ENCODE measurements at places on chromosomes 4 and X.
A peak's percentile ranks its signal among the peaks of the same experiment; 100 is the strongest.

GRCh38 chrX:88560673-88561330 is 186.2 kb upstream of the CPXCR1 start:
- DNase-seq = no peak

GRCh38 chr4:139887962-139888735 is 222.5 kb downstream of the MGST2 start:
- no peak for DNase-seq

- DNase-seq = no peak
Observed at GRCh38 chr4:81621490-81621889, 149.8 kb upstream of the RASGEF1B start.

DNA sequence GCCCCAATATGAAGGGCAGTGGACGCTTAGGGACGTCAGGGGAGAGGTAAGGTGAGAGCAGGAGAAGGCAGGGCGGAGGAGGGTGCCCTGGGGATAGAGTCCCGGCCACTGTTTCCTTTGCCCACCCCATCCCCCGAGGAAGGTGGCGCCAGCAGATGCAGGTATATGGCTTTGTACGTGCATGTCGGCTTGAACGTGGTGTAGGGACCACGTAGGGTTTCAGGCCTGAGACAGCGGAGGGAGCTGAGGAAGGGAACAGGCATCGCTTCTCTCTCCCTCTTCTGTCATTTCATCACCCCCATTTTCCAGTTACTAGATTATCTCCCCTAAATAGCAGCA is 97.9 kb downstream of the PHKA2 start:
- no peak for DNase-seq

DNA sequence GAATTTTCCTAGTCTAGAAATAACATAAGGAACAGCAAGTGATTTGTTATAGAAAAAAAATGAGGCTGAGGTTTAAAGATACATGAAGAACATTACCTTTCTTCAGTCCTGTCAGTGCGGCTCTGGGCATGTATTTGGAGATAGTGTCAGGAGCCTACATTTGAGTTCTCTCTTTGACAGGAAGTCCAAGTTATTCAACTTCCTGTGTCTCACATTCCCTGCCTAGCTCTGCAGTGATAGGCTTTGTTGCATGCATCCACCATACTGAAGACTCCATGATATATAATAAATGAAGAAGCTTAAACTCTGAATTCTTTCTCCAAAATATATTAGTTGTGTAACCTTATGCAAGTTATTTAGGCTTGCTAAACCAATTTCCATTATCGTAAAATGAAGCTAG is 148.7 kb downstream of the RELL1 start:
- no peak for DNase-seq

- no peak for DNase-seq
Observed at GRCh38 chr4:86876894-86877685, 15.1 kb downstream of the C4orf36 start.

GRCh38 chrX:15566244-15566643 is 34.5 kb downstream of the ACE2 start:
- no peak for DNase-seq

DNA sequence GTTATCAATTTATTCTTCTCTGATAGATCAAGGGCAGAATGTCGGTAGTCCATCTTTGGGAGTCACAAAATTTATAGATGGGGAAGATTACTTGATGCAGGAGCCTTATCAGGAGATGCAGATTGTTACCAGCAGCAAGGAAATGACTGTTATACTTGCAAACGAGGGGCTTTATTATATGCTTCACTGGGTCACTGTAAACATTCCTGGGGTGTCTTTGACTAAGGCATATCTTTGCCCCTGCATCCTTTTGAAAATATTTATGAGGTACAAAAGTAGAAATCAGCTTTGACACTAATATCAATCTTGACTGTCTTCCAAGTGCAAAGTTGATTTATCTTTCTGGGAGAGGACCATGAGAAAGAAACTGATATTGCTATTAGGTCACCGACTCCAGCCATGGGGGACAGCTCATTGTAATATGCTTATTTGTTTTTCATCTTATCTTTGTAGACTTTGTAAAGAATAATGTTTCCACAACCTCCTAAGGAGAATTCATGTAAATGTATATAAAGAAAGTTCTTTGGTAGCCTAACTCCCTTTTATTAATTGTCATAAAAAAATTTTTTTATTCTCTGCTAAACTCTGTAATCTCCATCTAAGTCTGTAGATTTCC is 177.3 kb upstream of the EMCN start:
- no peak for DNase-seq

GRCh38 chrX:57329008-57329407 is 42.5 kb downstream of the FAAH2 start:
- DNase-seq = no peak

DNA sequence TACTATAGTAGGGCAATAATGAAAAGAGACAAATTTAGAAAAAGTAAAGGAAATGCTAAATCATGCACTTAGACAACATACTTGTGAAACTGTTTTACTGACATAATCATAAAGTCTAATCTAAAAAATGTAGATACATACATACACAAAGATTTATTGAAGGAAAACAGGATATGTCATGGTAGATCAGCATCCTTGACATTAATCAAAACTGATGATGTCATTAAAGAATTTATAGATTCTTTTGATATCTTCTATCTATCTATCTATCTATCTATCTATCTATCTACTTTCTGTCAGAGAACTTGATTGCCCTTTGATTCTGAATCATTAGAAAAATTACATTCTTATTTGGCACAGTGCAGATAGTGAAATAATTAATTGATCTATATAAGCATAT is 311.3 kb downstream of the CCSER1 start:
- no peak for DNase-seq

DNA sequence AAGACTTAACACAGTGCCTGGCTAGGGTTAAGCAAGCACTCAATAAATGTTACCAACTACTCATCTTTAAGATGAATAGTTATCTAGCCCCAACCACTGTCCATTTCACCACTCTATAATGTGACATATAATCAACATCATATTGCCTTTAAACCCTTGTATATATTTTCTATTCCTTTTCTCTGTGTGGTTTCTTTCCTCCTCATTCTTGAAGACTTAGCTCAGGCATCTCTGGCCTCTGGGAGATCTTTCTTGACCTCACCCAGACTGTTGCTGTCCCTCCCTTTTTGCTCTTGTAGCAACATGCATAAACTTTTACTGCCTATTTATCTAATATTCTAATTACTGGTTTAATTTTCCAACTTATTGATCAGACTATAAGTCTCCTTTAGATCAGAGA is 249.9 kb upstream of the MAB21L2 start:
- no peak for DNase-seq

GRCh38 chr4:86043755-86044592 is 315.9 kb downstream of the MAPK10 start:
- DNase-seq = peak; percentile 30

GRCh38 chr4:4555916-4556315 is 14.1 kb upstream of the STX18 start:
- no peak for DNase-seq

GRCh38 chrX:9336456-9336855 is 128.4 kb upstream of the TBL1X start:
- DNase-seq = no peak

GRCh38 chr4:7719354-7720174 is 220.1 kb downstream of the AFAP1 start:
- DNase-seq = no peak

- peak; percentile 38 for DNase-seq
Observed at GRCh38 chr4:93764639-93765246, 63.8 kb upstream of the ATOH1 start.

- no peak for DNase-seq
Observed at GRCh38 chr4:114807357-114807756, 208.8 kb downstream of the UGT8 start.

GRCh38 chrX:76172325-76172893 is 453 bp upstream of the PBDC1 start:
- no peak for DNase-seq

- DNase-seq = no peak
Observed at GRCh38 chr4:89316211-89316610, 8.6 kb upstream of the GPRIN3 start.

- no peak for DNase-seq
Observed at GRCh38 chr4:75723163-75724065, 963 bp upstream of the USO1 start.

DNA sequence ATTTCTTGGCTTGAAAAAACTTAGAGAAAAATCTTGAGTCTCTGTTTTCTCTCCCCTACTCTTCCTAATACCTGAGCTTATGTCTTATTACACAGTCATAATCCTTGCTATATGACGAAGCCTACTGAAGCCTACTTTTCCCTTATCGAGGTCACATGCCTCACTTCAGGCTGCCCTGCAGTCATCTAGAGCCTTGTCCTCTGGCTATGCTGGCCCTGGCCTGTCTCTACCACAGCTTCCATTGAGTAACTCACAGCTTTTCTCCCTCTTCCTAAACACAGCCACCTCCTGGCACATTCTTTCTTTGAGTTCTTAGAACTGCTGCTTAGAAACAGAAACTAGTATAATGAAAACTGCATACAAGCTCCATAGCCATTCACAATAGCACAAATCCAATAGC is 1698.3 kb downstream of the STIM2 start:
- DNase-seq = no peak

DNA sequence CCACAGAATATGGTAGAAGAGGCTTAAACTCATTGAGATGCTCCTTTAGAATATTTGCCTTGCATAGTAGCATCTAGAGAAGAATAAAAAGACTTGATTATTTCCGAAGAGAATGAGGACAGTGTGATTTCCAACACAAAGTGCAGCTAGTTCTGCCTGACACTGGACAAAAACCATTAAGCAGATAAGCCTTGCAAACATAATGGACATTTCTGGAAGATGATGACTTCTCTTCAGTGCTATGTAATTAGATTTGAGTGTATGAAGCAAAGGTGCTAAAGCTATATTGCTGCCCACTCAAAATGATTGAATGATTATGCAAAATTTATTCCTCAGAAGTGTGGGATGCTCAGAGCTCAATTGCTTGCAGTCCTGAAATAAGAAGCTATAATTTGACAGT is 156.4 kb downstream of the VEGFC start:
- DNase-seq = no peak

- peak; percentile 8 for DNase-seq
Observed at GRCh38 chrX:20988118-20988517, 386.1 kb upstream of the CNKSR2 start.

DNA sequence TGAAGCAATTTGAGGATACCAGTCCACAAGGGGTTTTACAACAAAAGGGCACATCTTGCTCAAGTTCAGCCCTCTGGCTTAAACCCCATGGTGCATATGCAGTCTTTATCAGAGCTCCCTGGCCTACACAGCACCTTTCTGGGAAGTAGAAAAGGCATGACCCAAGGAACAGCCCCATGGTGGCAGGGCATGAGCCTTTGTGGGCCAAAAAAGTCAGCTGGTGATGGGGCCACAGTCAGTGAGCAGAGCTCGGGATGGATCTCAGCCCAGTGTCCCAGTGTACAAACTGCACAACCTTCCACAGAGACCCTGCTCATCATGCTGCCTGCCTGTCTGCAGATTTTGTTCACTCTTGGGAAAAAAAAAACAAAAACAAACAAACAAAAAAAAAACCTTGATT is 22.3 kb upstream of the TMEM165 start:
- no peak for DNase-seq

- DNase-seq = no peak
Observed at GRCh38 chrX:110258552-110258951, 59.3 kb downstream of the AMMECR1 start.

DNA sequence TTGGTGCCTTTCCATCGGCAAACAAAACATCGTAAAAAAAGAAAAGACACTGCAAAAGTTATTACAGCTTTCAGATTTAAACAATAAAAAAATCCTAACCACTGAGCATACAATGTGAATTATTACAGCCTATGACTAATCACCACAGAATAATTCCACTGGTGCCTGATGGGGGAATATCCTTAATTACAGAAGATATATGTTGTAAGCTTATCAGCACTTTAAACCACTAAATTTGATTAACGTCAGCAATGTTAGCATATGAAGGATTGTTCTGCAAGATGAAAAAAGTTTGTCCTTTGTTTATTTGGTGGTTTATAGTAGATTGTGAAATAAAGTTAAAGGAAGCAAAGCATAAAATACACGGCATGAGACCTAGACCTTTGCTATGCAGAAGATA is 210.2 kb upstream of the ADAMTS3 start:
- no peak for DNase-seq

DNA sequence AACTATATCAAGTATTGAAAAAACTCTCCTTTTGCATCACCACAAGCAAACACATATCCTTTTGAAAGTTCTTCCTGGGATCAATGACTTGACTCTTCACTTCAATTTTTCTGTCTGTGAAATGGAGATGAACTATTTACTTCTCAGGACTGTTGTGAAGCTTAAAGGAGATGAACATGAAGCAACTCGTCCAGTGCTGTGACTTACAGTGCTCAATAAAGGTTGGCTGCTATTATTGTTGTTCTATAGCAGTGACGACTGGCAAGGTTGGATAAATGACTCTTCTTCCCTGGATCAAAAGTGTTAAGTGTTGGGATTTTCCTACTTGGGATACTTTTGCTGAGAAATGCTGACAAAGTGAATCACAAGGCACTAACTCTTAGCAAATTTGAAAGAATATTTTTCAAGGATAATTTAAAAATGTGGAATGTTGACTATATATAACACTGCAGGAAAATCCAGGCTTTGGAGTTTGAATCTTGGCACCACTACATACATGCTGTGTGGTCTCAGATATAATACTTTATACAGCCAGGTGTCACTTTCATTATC is 13.7 kb downstream of the FRAS1 start:
- DNase-seq = no peak

DNA sequence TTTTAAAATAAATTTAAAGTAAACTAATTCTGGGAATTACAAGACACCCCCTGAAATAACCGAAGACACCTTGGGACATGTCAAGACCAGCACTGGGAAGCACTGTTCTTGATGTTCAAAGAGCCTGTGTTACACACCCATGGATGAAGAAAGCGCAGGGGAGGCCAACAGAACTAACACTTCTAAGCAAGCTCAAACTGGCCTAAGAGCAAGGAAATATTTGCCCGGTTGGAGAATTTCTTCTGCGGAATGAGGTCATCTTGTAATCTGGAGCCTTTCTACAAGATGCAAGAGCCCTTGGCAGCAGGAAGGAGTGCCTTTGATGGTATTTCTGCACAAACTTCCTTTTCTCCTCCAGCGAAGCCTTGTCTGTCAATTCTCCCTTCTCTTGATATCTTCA is 9.3 kb upstream of the EFHC2 start:
- DNase-seq = no peak

DNA sequence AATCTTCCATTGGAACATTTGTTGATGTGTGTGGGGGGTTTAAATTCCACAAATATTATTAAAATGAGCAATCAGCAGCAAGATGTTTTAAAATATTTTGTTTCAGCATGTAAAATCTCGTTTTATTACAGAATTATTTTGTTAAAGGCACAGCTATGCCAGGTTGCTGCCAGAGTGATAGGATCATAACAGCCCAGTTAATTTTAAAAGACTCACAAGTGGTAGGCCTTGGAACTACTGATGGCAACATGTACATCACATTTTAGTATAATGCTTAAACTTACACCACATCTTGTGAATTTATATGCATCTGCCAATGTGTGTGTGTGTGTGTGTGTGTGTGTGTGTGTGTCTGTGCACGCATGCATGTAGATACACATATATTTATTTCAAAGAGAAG is 97.8 kb upstream of the SPRY1 start:
- DNase-seq = no peak

GRCh38 chrX:39854772-39855747 is 242.7 kb downstream of the BCOR start:
- DNase-seq = peak; percentile 67

- peak; percentile 76 for DNase-seq
Observed at GRCh38 chr4:57214654-57215411, 104.6 kb upstream of the IGFBP7 start.

Data from HL-60 (cell line).